ENCODE measurements at places on chromosomes 2 and 18.

- ATAC-seq, result peak; percentile 72
Observed at GRCh38 chr2:105888625-105889024, 143.9 kb downstream of the NCK2 start.

DNA sequence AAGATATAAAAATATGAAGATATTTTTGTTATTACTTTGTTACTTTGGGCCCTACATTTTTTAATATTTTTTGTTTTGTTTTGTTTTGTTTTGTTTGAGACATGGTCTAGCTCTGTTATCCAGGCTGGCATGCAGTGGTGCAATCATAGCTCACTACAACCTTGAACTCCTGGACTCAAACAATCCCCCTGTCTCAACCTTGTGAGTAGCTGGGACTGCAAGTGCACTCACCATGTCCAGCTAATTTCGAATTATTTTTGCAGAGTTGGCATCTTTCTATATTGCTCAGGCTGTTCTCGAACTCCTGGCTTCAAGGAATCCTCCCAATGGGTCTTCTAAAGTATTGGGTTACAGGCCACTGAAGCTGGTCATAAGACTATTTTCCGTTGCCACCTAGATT lies 603.6 kb upstream of the PIK3C3 start:
- ATAC-seq, result no peak

GRCh38 chr2:38665854-38666555 lies at the start of gene GALM:
GALM (plus strand) TSS chr2:38666114; CDS start chr2:38666162, 48 bp downstream.
- peak; percentile 69 for ATAC-seq

DNA sequence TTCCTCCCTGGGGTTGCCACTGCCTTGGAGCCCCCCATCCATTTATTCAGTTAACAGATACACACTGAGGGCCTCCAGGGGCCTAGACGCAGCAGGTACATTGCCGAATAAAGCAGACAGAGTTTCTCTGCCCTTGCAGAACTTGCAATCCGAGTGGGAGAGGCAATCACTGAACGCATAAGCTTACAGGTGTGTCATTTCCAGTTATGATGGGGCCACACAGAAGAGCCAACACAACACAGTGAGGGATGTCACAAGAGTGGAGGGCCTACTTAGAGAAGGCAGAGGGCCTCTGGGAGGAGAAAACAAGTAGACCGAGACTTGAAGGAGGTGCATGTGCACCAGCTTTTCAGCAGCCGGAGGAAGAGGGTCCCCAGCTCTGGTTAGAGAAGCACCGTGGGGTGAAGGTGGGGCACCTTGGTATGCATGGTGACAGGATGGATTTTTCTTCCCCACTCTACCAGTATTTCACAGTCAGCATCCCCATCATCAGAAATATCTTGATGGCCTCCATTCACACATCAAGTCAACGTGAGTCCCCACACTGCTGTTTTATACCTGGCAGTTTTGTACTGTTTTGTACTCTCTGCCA lies 150.9 kb downstream of the SMAD7 start:
- no peak for ATAC-seq

GRCh38 chr2:184599054-184599871 lies 934 bp downstream of the ZNF804A start:
- ATAC-seq, result no peak

- ATAC-seq, result no peak
Observed at GRCh38 chr2:59879700-59880131, 673.7 kb downstream of the BCL11A start.

DNA sequence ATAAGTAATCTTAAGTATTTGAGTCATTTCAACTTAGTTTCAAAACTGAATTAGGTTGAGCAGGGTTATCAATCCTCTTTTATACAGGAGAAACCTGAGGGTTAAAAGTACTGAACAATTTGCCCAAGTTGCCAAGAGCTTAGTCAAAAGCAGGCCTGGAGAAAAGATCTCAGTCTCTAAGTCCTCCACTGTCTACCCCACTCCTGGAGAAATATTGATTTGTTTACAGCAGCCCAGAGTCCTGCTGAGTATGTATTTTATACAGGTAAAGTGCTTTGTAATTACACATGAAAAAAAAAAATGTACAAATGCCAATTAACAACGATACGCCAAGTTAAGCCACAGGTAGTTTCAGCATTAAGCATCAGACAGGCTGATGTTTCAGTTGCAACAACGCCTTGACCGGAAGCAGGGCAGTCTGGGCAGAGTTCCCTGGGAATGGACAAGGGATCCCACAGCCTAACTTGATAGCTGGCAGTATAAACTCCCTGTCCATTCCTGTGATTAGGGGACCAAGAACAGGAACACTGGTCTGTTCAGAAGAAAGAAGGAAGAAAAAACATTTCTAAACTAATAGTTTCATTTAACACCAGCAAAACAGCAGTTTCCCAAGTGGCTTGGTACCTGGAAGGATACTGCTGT lies 132.9 kb downstream of the MYO5B start:
- no peak for ATAC-seq

GRCh38 chr2:26853751-26854150 lies 5.8 kb downstream of the DPYSL5 start:
- no peak for ATAC-seq

- ATAC-seq, result no peak
Observed at GRCh38 chr18:27017901-27018500, 152.5 kb upstream of the AQP4 start.

DNA sequence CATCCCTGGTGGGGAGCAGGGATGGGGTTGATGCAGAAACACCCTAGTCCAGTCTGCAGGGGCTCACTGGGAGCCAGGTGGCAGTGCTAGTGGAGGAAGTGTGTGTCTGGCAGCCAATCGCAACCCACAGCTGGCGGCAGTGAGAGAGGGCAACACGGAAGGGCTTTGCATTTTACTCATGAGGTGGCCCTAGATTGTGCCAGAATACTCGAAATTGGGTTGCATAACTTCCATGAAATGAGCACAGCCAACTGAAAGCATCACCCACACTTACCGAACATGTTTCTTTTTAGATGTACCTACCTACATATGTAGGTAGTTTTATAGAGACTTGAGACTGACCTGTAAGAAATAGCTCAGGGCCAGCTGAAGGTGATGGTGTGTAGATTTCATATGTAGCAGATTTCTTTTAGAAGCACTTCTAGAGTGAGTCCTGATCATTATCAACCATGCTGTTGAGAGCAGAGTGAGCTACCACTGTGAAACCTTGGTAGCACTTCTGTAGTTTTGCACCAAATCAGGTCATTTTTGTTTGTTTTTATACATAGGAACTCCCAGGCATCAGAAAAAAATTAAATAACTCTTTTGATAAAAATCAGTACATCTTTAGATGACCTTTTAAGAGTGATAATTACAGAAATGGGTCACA lies 13.0 kb downstream of the IL18R1 start:
- no peak for ATAC-seq

DNA sequence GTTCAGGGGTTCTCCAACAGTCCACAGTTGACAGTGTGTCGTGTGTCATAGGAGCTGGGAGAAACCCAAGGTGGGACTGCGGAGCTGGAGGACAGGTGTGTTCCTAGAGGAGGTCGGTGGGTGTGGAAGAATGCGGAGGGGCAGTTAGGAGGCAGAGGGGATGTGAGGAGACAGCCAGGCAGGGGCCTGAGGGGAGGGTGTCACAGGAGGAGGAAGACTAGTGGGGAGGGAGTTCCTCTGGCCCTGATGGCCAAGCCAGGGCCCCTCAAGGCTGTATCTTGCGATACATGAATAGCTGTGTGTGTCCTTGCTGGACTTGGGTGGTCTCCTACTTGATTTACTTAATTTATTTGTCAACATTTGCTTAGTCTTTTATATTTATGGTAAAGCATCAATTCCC lies 519.6 kb upstream of the HS6ST1 start:
- ATAC-seq, result no peak

- no peak for ATAC-seq
Observed at GRCh38 chr18:10376731-10377130, 77.7 kb upstream of the APCDD1 start.

GRCh38 chr2:223047260-223047761 lies 4.7 kb upstream of the KCNE4 start:
- ATAC-seq, result no peak

DNA sequence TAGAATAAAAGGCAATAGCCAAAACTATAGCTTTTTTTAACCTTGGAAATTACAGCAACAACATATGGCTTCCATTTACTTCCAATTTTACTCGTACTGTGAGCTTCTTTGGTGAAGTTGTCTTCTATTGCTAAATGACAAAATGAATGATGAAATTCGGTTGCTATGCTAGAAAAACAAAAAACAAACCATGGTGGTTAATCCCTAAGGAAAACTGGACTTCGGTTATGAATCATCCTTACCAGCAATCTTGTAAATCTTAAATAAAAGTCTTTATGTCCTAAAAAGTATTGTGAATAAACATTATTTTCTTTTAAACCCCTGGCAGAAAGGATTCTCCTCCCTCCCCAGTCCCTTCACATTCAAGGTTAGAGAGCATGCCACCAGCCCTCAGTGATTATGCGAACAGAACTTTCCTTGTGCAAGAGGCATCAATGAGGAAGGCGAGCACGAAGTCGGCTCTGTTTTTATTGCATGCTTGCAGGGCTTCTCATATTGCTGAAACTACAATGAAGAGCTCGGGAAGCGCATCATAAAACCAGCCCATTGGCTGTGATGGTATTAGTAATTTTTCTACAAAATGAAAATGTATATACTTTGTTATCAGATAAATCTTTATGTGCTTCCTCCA lies 62.9 kb downstream of the ZNF521 start:
- no peak for ATAC-seq

Data from esophagus mucosa (tissue), 1 donor.